ENCODE measurements at places on chromosomes 1 and 21. TPM values are rescaled to one million over a fixed set of nuclear protein-coding genes. Genes with fewer than 3 reads are reported as not detected.

The CYP4B1 gene
- not detected for total RNA-seq

The GSTM3 gene
- 13.4 TPM for total RNA-seq

The TNFRSF4 gene
- not detected for total RNA-seq

The OR6K3 gene
- total RNA-seq, result not detected

The LIN28A gene
- total RNA-seq, result not detected

The INSRR gene
- not detected for total RNA-seq

The PCP4 gene
- not detected for total RNA-seq

The C1orf198 gene
- 10.1 TPM for total RNA-seq

The CASQ1 gene
- total RNA-seq, result not detected

The MRPS14 gene
- 16.9 TPM for total RNA-seq

The LEMD1 gene
- total RNA-seq, result 2.1 TPM

The TLCD4 gene
- 0.08 TPM for total RNA-seq

The CHIT1 gene
- total RNA-seq, result not detected

The ARMH1 gene
- total RNA-seq, result not detected

The SLAMF6 gene
- not detected for total RNA-seq

The HPCAL4 gene
- not detected for total RNA-seq

The BCAN gene
- not detected for total RNA-seq

The GPR153 gene
- total RNA-seq, result 21.8 TPM

The C1orf115 gene
- total RNA-seq, result 1.6 TPM

The OR2G6 gene
- not detected for total RNA-seq

The HSPB7 gene
- not detected for total RNA-seq

The SPRR2G gene
- not detected for total RNA-seq

The XCL1 gene
- not detected for total RNA-seq

The LEFTY2 gene
- total RNA-seq, result not detected

The GJA5 gene
- total RNA-seq, result 0.55 TPM

The RCC2 gene
- total RNA-seq, result 104 TPM

The SLC6A17 gene
- not detected for total RNA-seq

The GRIK3 gene
- not detected for total RNA-seq

The COL16A1 gene
- total RNA-seq, result 140 TPM

The TCHH gene
- 0.04 TPM for total RNA-seq

The TMEM79 gene
- 9.1 TPM for total RNA-seq

The ZNF669 gene
- total RNA-seq, result 3.9 TPM

The PROK1 gene
- total RNA-seq, result not detected

The SLC6A9 gene
- 9.1 TPM for total RNA-seq

The ERO1B gene
- total RNA-seq, result 2.0 TPM

The OR2T33 gene
- total RNA-seq, result not detected

The CFAP107 gene
- not detected for total RNA-seq
